ENCODE measurements at places on chromosomes 11 and 22. TPM values are rescaled to one million over a fixed set of nuclear protein-coding genes. Genes with fewer than 3 reads are reported as not detected.

MUC6 gene
- not detected for total RNA-seq

PATZ1 gene
- 11.9 TPM for total RNA-seq

RFPL1 gene
- total RNA-seq = not detected

SLC5A12 gene
- total RNA-seq = not detected

DKK3 gene
- 872 TPM for total RNA-seq

E2F8 gene
- total RNA-seq = 3.9 TPM

CTSW gene
- not detected for total RNA-seq

LDHAL6A gene
- total RNA-seq = not detected

TMEM121B gene
- 0.12 TPM for total RNA-seq

OR2D2 gene
- total RNA-seq = not detected

LRRC51 gene
- 8.5 TPM for total RNA-seq

KCNQ1OT1 gene
- total RNA-seq = 0.69 TPM

ANO3 gene
- not detected for total RNA-seq

OR52N2 gene
- not detected for total RNA-seq

EMSY gene
- 17.7 TPM for total RNA-seq

HEPHL1 gene
- not detected for total RNA-seq

ZNF70 gene
- 5.9 TPM for total RNA-seq

ARAP1 gene
- 42.5 TPM for total RNA-seq

MED17 gene
- total RNA-seq = 23.7 TPM

APOBEC3B gene
- 44.2 TPM for total RNA-seq

NTM gene
- total RNA-seq = 22.2 TPM

PRSS23 gene
- total RNA-seq = 214 TPM

CNTF gene
- 0.79 TPM for total RNA-seq

OR6A2 gene
- 0.09 TPM for total RNA-seq

CARD18 gene
- total RNA-seq = not detected

KMT5B gene
- total RNA-seq = 20.8 TPM

CATSPERZ gene
- not detected for total RNA-seq

CHORDC1 gene
- 45.3 TPM for total RNA-seq

DGCR6L gene
- 56.9 TPM for total RNA-seq

TRMU gene
- 35.2 TPM for total RNA-seq

SEC14L6 gene
- total RNA-seq = not detected

TUB gene
- total RNA-seq = 6.4 TPM

PLAAT5 gene
- total RNA-seq = not detected

VPREB1 gene
- not detected for total RNA-seq

C22orf31 gene
- total RNA-seq = not detected

SLC37A2 gene
- total RNA-seq = 3.7 TPM

GLYATL1 gene
- total RNA-seq = 0.61 TPM
